Left lung (tissue), 14 donors: ENCODE measurements at places on chromosomes 12 and 14. TPM values are rescaled to one million over a fixed set of nuclear protein-coding genes. Genes with fewer than 3 reads are reported as not detected.

The CIROP gene
- not detected for polyA plus RNA-seq

The FGF6 gene
- not detected for polyA plus RNA-seq

DNA sequence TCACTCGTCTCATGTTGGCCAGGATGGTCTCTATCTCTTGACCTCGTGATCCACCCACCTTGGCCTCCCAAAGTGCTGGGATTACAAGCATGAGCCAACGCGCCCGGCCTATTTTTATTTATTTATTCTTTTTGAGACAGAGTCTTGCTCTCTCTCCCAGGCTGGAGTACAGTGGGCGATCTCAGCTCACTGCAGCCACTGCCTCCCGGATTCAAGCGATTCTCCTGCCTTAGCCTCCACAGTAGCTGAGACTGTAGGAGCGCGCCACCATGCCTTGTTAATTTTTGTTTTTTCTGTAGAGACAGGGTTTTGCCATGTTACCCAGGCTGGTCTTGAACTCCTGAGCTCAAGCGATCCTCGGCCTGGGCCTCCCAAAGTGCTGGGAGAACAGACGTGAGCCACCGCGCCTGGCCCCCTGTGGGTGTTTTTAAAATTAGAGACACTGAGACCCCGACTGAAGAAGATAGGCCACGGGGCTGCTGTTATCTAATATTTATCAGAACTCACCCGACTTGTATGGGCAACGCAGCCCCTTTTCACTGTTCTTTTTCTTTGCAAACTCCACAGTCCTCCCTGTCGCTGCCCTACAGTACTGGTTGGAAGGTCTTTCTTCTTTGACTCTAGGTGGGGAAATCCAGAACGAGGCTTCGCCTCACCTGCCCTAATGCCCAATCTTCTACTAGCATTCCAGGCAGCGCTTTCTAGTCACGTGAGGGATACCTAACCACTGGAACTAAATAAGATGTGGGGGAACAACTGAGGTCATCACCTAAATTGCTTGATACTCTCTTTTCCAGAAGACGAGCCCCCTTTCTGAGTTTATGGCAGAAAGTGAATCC is 1.4 kb upstream of the GABARAPL1 start:
- no peak for DNase-seq

GRCh38 chr14:61343471-61343870 is 22.1 kb downstream of the PRKCH start:
- no peak for DNase-seq

DNA sequence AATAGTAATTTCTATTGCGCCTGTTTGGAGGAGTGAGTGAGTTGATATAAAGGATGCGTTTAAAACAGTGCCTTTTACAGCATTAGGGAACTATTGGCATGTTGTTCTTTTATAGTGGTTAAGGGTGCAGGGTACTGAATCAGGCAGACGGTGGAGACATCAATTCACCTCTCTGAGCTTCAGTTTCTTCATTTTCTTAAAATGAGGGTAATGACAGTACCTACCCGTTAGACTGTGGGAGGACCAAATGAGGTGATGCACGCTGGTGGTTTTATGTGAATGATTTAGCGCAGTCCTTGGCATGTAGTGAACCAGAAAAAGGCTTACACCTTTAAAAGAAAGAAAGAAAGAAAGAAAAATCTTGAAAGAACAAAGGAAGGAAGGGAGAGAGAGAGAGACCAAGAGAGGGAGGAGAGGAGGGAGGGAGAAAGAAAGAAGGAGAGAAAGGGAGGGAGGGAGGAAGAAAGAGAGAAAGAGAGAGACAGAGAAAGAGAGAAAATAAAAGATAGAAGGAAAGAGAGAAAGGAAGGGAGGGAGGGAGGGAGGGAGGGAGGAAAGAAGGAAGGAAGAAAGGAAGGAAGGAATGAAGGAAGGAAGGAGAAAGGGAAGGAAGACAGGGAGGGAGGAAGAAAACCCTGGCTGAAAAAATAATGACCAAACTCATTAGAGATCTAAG is 22.2 kb upstream of the CCND2 start:
- DNase-seq, result no peak

DNA sequence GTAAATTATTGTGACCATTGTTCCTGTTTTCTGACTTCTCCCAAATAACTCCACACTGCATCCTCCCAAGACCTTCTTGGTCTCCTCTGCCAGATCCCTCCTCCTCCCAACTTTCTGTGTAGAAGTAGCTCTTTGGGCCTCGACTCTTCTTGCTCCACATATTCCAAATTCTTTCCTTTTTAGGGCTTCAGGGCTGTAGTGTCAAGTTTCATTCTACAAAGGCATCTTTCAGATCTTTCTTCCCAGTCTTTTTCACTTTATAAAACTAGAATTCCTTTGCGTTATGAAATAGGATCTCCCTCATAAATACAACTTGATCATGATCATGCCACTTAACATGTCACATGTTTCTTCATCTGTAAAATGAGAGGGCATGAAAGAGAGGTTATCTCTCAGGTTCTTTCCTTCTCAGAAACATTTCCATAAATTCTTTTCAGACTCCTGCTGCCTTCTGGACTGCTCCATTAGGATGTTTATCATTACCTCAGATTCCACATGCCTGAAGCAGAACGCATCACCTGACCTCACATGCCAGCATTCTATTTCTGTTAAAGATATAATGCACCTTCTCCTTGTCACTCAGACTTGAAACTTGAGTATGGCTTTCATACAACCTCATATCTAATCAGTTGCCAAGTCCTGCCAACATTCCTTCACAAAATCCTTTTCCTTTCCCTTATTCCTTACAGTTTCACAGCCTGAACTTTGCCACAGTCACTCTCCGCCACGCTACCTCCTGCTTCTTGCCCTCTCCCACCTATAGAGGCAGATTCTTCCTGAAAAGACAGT is 8.5 kb downstream of the SLC38A1 start:
- DNase-seq, result no peak

DNA sequence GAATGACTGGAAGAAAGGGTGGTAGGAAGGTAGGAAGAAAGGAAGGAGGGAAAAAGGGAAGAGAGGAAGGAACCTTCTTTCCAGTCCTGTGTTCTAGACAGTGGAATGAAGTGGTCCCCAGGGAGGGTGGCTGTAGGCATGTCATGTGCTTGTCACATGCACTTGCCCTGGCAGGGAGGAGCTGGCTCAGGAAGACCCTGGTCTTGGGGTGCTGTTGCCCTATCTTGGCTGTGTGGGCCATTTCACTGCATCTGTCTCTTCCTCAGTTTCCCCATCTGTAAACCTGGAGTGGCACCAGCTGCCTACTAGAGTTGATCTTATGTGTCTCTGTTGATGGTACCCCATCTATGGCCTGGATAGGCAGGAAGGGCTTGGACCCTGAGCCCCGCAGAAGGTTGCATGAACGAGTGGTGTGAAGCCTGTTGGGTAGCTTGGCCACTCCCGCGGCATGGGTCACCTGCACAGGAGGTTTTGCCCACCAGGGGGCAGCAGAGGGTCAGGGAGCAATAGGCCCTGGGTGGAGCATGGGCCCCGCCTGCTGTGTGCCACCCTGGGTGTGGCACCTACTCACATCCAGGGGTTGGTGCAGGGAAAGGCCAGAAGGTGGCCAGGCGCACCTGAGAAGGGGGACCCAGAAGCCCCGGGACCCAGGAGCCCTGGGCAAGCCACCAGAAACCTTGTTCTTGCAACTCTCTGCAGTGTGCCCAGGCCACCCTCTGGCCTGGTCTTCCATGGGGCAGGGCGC is 25.1 kb downstream of the MEG3 start:
- peak; percentile 71 for DNase-seq

DNA sequence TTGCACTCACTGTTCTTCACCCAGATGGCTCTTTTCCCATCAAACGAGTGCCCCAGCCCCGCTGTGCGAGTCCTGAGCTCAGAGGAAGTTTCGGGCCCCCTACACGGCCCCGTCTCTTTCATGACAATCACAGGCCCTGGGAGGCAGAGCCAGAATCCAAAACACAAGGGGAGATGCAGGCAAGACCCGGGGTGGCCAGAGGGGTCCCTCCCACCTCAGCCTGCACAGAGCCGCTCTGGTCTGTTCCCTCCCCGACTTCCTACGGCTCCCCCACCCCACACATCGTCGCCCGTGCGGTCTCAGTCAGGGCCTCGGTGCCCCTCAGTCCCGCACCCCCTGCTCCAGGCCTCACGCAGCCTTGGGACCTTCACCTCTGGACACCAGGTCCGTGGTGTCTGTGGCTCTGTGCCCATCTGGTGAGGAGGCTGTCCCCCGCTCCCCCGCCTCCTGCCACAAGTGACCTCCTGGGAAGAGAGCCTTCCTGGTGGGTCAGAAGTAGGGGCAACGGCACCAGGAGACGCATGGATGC is 8.9 kb downstream of the GPR132 start:
- peak; percentile 74 for DNase-seq

GRCh38 chr12:47561746-47562145 is 144.1 kb downstream of the RPAP3 start:
- no peak for DNase-seq

- no peak for DNase-seq
These were observed 12.8 kb downstream of the TRMT5 start for GRCh38 chr14:60968099-60968498.
